ENCODE measurements at places on chromosomes 1 and 21. TPM values are rescaled to one million over a fixed set of nuclear protein-coding genes. Genes with fewer than 3 reads are reported as not detected.

- DNase-seq: no peak
Observed at GRCh38 chr1:11523261-11523660, 44.3 kb downstream of the DISP3 start.

GRCh38 chr1:26999440-26999987 lies 6.0 kb downstream of the TRNP1 start:
- peak; percentile 69 for DNase-seq

- DNase-seq: no peak
Observed at GRCh38 chr1:211741788-211742187, 66.4 kb upstream of the NEK2 start.

- no peak for DNase-seq
Observed at GRCh38 chr1:203326830-203327683, 21.7 kb downstream of the BTG2 start.

- no peak for DNase-seq
Observed at GRCh38 chr1:243432136-243432535, 176.3 kb downstream of the SDCCAG8 start.

DNA sequence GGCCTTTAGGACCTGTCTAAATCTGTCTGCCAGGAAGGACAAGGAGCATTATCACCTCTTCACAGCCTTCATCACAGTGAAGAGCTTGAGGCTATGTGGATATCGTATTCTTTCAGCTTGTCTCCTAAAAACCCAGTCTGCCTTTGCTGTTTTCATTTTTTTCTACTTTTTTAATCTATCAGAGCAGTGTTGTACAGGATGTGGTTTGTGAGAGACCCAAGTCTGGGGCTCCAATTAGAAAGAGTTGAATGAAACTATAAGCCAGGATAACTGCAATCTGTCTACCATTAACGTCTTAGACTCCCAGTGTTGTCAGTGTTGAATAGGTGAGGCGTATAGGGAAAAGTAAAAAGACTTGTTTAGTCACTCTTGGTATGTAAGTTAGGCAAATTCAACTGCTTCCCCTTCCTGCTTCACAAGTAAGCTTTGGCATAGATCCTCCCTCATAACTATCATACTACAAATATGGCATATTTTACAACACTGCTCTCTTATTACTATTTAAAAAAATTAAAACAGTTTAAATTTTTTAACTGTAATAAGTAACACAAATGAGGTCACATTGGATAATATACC lies 1225.8 kb upstream of the PRMT6 start:
- no peak for DNase-seq

DNA sequence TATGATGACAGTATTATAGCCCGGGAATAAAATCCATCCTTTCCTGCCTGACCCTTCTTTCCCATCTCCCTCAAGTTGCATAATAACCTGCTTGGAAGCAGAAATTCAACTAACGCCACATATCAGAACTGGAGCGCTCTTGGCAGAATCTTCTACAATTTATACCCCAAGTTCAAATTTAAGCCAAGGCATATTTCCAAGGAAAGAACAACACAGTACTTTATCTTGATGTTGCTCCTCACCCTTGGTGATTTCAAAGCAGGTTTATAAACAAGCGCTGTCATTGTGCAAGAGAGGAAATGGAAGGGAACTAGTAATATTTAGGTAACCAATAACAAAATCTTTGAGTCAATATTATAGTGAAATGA lies 38.0 kb upstream of the PTGFRN start:
- no peak for DNase-seq

GRCh38 chr1:220776254-220776653 lies 10.5 kb upstream of the MTARC1 start:
- no peak for DNase-seq

DNA sequence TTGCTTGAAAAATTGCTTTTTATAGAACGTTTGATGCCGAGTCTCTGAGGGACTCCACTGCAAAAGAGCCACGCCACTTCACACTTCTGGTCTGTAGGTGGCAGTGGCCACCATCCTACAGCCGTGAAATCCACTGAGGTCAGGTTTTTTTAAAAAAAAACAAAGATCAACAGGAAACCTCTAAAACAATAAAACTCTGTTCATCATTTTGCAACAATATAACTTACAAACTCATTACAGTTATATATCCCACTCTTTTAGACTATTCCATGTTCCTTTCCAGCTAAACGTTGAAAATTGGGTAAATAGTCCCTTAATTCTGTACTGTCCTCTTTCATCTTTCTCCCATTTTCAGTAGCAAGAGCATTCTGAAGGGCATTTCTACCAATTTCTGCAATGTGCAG lies 64.6 kb upstream of the FMN2 start:
- no peak for DNase-seq

The KDM5B gene
- 104 TPM for polyA plus RNA-seq

The CD34 gene
- 106 TPM for polyA plus RNA-seq

The CDC42SE1 gene
- 82.3 TPM for polyA plus RNA-seq

The IL20 gene
- not detected for polyA plus RNA-seq

The NBPF6 gene
- polyA plus RNA-seq: not detected
